ENCODE measurements at places on chromosomes 3 and 15. TPM values are rescaled to one million over a fixed set of nuclear protein-coding genes. Genes with fewer than 3 reads are reported as not detected.

Gene CRABP1
- not detected for total RNA-seq

Gene GABRA5
- total RNA-seq = not detected

Gene PLSCR4
- total RNA-seq = 23.4 TPM

Gene ZBTB47
- total RNA-seq = 26.0 TPM

Gene RPUSD2
- total RNA-seq = 11.4 TPM

Gene ATP13A5
- not detected for total RNA-seq

Gene CAPN3
- total RNA-seq = 2.0 TPM

Gene ARGFX
- total RNA-seq = not detected

Gene TMEM40
- total RNA-seq = 0.86 TPM

Gene MEX3B
- total RNA-seq = 9.6 TPM

Gene ARHGAP11A
- 3.5 TPM for total RNA-seq

Gene APH1B
- 11.6 TPM for total RNA-seq

Gene MYL3
- not detected for total RNA-seq

Gene ARPP21
- total RNA-seq = 0.14 TPM

Gene KNG1
- not detected for total RNA-seq

Gene ALDH1A2
- 0.86 TPM for total RNA-seq

Gene GOLGA6L9
- 1.0 TPM for total RNA-seq

Gene IFT57
- 37.7 TPM for total RNA-seq

Gene ARL8B
- total RNA-seq = 53.3 TPM

Gene KBTBD13
- not detected for total RNA-seq
